Activated CD8-positive, alpha-beta T cell treated with anti-CD3 and anti-CD28 coated beads for 36 hours (primary cell): ENCODE measurements at places on chromosomes 12 and 14.

GRCh38 chr12:100123316-100124095 is 19.2 kb downstream of the BLTP3B start:
- no peak for DNase-seq

DNA sequence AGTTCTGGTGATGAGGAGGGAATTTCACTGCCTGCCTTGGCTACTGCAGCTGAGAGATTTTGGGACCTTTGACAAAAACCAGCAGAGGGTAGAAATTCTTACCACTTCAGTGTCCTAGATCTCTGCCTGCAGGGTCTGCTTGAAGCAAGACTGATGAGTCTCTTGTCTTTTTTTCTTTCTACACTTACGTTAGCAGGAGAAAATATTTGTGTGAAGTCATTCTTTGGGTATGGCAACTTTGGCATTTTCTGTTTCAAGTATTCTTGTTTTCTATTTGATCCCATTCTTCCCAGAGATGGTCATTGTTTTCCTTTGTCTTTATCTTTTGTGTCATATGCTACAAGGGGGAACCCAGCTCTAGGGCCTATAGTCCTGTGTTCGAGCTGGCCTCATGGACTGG is 65.6 kb upstream of the FERMT2 start:
- no peak for DNase-seq

DNA sequence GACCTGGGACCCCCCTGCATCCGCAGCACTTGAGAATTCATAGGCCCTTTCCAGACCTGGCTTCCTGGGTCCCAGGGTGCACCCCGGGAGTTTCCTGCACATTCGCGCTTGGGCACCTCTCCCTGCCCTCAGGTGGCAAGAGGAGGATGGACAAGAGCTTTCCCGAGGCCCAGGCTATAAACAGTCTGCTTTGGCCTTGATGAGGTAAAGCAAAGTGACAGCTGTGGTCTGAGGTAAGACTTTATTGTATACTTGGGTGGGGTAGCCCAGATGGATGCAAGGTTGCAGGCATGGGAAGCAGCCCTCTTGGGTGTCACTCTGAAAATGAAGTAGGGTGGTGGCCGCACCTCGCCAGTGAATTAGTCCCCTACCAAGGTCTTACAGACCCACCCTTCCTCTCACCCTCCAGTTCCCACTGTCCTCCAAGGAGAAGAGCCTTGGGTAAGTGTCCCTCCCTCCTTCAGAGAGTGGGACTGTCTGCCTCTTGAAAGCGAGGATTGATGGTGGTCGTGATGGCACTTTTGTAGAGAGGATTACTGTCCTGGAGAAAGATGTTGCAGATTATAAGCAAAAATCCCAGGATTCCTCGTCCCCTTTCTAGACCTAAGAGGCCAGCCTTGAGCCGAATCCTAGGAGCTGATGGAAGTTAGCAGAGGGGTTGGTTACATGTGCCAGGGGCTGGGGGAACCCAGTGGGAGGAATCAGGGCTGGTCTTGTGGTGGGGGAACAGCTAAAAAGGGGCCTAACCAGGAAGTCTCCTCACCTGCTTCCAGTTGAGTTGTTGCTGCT is 10.6 kb upstream of the CSAD start:
- DNase-seq = no peak

DNA sequence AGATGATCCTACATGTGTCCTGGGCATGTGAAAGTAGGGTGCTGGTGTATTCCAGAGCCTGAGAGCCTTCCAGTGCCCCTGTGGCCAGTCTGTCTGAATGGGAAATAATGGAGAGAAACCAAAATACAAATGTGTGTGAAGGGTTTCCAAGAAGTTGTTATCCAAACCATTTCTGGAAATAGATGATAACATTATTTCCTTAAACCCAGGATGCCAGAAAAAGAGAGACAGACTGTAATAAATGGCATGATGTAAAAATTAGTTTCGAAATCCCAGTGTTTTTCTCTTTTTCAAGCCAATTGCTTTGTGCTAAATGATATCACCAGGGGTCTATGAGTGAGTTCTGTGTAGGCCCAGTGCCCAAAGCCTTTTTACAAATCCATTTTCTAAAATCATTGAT is 175.3 kb downstream of the PHLDA1 start:
- DNase-seq = no peak

- no peak for DNase-seq
Measured at GRCh38 chr12:45368841-45369489, 153.1 kb downstream of the ANO6 start.

DNA sequence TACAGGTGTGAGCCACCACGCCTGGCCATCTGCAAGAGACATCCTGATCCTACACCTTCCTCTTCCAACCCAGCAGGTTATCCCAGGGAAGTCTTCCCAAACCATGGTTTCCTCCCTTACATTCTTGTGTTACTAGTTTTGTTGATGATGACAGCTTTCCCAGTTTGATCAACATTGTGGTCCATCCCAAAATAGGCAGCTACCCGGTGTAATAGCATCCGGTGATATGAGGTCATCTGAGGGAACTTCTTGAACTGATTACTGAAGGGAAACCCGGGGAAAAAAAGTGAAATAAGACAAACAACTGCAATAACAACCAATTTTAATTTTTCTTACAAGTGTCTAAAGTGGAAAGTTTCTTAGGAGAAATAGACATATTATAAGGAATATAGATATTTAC is 45.3 kb upstream of the STAC3 start:
- DNase-seq = no peak

- no peak for DNase-seq
Measured at GRCh38 chr12:78192979-78193378, 362.3 kb downstream of the NAV3 start.

DNA sequence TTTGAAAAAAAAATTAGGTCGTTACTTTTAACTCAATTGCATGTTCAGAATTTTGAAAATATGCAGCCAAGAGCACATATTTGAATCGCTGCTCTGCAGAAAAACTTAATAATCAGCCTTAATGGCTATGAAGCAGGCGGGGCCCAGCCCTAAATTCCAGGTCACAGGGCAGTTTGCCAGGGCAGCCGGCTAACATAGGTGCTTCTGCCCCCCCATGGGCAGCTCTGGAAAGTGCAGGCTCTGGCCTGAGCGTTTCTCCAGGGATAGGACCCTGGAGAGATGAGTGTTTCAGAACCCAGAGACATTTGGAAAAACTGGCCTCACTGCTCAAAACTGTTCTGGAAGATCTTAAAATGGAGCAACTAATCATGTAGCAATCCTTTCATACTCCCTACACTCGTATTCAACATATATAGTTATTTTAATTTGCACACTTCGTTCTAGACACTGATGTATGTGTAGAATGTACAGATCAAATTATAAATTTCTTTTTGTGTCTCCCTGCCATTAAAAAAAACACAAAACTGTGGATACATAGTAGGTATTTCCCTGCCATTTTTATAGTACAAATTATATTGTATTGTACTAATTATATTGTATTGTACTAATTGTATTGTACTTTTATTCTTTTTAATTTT is 26.0 kb upstream of the PTGR2 start:
- DNase-seq = peak; percentile 88

- no peak for DNase-seq
Measured at GRCh38 chr14:82398256-82398655, 864.6 kb upstream of the SEL1L start.

- DNase-seq = no peak
Measured at GRCh38 chr12:84079626-84080025, 833.0 kb downstream of the SLC6A15 start.

DNA sequence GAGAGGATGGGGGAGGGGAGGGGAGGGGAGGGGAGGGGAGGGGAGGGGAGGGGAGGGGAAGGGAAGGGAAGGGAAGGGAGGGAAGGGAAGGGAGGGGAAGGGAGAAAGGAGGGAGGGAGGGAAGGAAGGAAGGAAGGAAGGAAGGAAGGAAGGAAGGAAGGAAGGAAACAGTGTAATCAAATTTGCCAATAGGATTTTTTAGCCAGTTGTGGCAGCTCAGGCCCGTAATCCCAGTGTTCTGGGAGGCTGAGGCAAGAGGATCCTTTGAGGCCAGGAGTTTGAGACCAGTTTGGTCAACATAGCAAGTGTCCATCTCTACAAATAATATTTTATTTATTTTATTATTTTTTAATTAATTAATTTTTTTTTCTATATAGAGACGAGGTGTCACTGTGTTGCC is 19.4 kb downstream of the AICDA start:
- no peak for DNase-seq

- no peak for DNase-seq
Measured at GRCh38 chr12:85610194-85610593, 226.0 kb downstream of the RASSF9 start.

DNA sequence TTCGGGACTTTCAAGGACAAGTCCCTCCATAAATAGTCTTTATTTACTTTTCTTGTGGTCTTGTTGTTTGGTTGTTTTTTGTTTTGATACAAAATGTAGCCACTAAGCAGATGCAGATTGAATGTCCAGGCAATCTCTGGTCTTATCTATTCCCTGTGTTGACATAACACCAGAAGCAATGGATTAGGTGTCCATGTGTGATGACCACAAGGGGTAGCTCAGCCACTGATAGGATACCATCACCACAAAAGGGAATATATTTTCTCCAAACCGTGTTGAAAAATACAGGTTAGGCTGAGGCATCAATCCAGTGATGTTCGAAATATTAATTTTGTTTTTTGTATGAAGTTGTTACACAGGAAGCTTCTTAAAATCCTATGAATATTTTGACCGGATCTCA is 196.3 kb downstream of the EPS8 start:
- no peak for DNase-seq

GRCh38 chr14:21169573-21169972 is 13.7 kb upstream of the OR5AU1 start:
- DNase-seq = no peak

- DNase-seq = no peak
Measured at GRCh38 chr14:69711065-69711464, 55.9 kb upstream of the SRSF5 start.

GRCh38 chr12:81043979-81044740 is 33.7 kb upstream of the ACSS3 start:
- DNase-seq = no peak

GRCh38 chr12:123319826-123320225 is 44.8 kb downstream of the SBNO1 start:
- no peak for DNase-seq

DNA sequence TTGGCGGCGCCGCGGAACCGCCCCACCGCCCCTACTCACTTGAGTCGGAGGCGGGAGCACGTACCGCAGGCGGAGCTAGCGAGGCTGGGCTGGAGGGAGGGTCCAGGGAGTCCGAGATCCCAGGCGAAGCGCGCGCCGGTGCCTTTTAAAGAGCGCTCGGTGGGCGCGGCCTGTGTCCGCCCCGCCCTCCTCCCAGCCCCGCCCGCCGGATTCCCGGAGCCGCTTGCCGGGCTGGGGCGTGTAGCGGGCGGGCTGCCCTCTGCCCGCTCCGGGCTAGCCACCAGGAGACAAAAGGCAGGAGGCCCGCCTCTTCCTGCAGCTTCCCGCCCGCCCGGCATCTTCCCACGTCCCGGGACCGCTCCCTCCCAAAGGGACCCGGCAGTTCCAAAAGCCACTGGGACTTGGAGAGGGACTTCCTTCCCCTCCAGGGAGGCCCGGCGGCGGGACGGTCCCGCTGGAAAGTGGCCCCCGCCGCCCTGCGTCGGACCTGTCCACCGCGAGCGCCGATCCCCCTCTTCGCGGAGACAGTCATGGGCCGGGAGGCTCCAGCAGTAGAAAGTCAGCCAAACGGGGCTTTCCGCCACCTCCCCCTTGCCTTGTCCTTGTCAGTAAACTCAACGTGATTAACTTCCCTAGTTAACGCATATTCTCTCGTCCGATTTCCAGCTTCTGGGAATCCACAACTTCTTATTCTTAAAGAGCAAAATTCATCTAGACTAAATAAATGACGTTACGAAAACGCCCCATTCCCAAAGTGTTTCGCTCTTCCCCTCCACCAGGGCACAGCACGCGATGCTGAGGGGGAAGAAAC is at the start of gene CSRP2:
CSRP2 (minus strand) TSS at position 121 of the 811 bp plus-strand sequence. CDS start 12,759 bp downstream, outside the sequence.
- peak; percentile 80 for DNase-seq

DNA sequence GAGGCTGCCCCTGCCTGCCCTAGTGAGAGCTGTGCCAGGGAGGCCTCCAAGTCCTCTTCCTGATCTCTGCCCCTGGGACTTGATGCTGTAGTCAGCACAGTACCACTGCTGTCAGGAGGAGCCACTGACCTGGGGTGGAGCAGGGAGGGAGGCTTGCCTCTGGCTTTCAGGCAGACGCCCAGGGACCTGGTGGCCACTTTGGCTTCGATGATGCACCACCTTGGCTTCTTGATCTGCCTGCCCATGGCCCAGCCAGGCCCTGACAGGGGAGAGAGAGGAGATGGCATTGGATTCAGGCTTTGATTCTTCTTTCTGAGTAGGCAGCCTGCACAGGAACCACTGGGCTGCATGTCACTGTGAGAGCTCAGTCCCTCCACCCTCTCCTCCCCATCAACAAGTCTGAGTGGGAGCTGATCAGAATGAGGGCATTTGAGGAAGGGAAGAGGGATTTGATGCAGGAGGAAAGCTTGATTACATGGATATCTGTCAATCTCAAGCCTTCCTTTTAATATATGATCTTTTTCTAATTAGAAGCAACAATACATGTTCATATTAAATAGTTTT is 24.7 kb downstream of the TMEM63C start:
- DNase-seq = no peak

GRCh38 chr12:1594006-1594260 is 448 bp downstream of the FBXL14 start:
- DNase-seq = no peak

GRCh38 chr12:15596174-15596573 is 193.0 kb downstream of the EPS8 start:
- DNase-seq = no peak

GRCh38 chr12:32107359-32108267 is 966 bp downstream of the BICD1 start:
- peak; percentile 59 for DNase-seq

- DNase-seq = peak; percentile 17
Measured at GRCh38 chr12:112714166-112714710, 77.3 kb upstream of the RPH3A start.

- no peak for DNase-seq
Measured at GRCh38 chr14:78412475-78412874, 242.3 kb downstream of the NRXN3 start.

GRCh38 chr12:6053541-6053940 is 70.9 kb downstream of the VWF start:
- DNase-seq = no peak

GRCh38 chr12:123998991-123999359 is 26.0 kb downstream of the ZNF664 start:
- DNase-seq = no peak
